Umbilical cord (tissue), 2 donors: ENCODE measurements at places on chromosomes 3 and 15. TPM values are rescaled to one million over a fixed set of nuclear protein-coding genes. Genes with fewer than 3 reads are reported as not detected.

The HLTF gene
- total RNA-seq, result 52.0 TPM

The SLCO2A1 gene
- total RNA-seq, result 4.3 TPM

The UROC1 gene
- total RNA-seq, result 0.48 TPM

The STARD9 gene
- total RNA-seq, result 20.5 TPM

The ADAM10 gene
- 104 TPM for total RNA-seq

The TRAIP gene
- total RNA-seq, result not detected

The FGF7 gene
- total RNA-seq, result 32.7 TPM

The FGF12 gene
- 7.0 TPM for total RNA-seq

The IL16 gene
- 7.2 TPM for total RNA-seq

The ATP2B2 gene
- total RNA-seq, result 1.4 TPM

The ITGB5 gene
- 143 TPM for total RNA-seq

The IL5RA gene
- 3.9 TPM for total RNA-seq

The SPPL2A gene
- total RNA-seq, result 69.3 TPM

The RASGRP1 gene
- 4.6 TPM for total RNA-seq

The TF gene
- total RNA-seq, result 7.9 TPM

The CD86 gene
- 20.2 TPM for total RNA-seq

The CCR8 gene
- total RNA-seq, result 18.3 TPM

The LDHAL6B gene
- total RNA-seq, result 3.6 TPM

The NSUN3 gene
- 19.3 TPM for total RNA-seq

The HHATL gene
- not detected for total RNA-seq

The CCDC80 gene
- total RNA-seq, result 102 TPM

The GADL1 gene
- total RNA-seq, result 7.7 TPM

The NR1I2 gene
- 0.96 TPM for total RNA-seq

The MINAR1 gene
- 3.9 TPM for total RNA-seq

The PLSCR2 gene
- total RNA-seq, result not detected

The EOGT gene
- total RNA-seq, result 93.4 TPM

The MASP1 gene
- total RNA-seq, result 7.2 TPM

The ANKUB1 gene
- 40.9 TPM for total RNA-seq

The NPAP1 gene
- total RNA-seq, result 2.4 TPM

The SUSD5 gene
- total RNA-seq, result 6.0 TPM

The AMT gene
- total RNA-seq, result 13.5 TPM

The COMMD2 gene
- total RNA-seq, result 26.0 TPM
